Activated CD4-positive, alpha-beta T cell treated with anti-CD3 and anti-CD28 coated beads, Interleukin-2, amount 10 ng/mL, durations not matched to agents 7 days and 5 days (primary cell): ENCODE measurements at places on chromosomes 5 and 9. TPM values are rescaled to one million over a fixed set of nuclear protein-coding genes. Genes with fewer than 3 reads are reported as not detected.

GRCh38 chr5:16871746-16872339 lies 64.2 kb downstream of the MYO10 start:
- H3K4me1 ChIP-seq = no peaks in the 10 kb centered on the region
- DNase-seq = no peak
- no peak overlapping the region for H3K27ac ChIP-seq

- no peak overlapping the region for H3K27ac ChIP-seq
- H3K4me1 ChIP-seq = no peaks in the 10 kb centered on the region
- no peaks in the 10 kb centered on the region for H3K27me3 ChIP-seq
- DNase-seq = no peak
- H3K36me3 ChIP-seq = no peaks in the 10 kb centered on the region
- no peak overlapping the region for H3K4me3 ChIP-seq
These were observed 333.1 kb downstream of the ASTN2 start for GRCh38 chr9:117081641-117082317.

DNA sequence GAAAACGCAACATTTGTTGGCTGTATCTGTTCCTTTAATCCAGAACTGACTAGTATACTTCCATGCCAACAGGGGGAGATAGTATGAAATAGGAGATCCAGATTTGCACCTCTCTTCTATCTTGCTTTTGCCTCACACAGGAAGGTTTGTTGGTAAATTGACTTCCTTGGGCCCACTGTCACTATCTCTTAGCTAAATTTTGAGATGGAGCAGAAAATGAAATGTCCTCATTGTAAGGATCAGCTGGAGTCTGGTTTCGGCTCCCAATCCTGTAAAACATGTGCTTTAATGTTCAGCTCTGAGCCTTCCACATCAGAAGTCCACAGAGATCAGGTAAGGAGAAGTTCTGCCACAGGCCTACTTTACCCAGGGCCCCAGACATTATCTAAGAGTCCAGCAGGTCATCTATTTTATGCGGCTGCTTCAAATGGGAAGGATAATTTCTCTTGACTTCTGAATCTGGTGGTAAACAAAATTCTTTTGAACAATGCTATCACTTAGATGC lies 176.8 kb downstream of the FER start:
- H3K4me1 ChIP-seq = peaks cover 5% of the 10 kb centered on the region
- no peak overlapping the region for H3K27ac ChIP-seq
- peaks cover 3% of the 10 kb centered on the region for H3K36me3 ChIP-seq
- no peaks in the 10 kb centered on the region for H3K27me3 ChIP-seq

- no peaks in the 10 kb centered on the region for H3K27me3 ChIP-seq
- DNase-seq = no peak
- no peaks in the 10 kb centered on the region for H3K4me1 ChIP-seq
- no peaks in the 10 kb centered on the region for H3K36me3 ChIP-seq
- H3K27ac ChIP-seq = no peak overlapping the region
These were observed 75.7 kb upstream of the SAP30L start for GRCh38 chr5:154370119-154370518.

The ADGRV1 gene
- total RNA-seq = not detected

The BRIX1 gene
- total RNA-seq = 33.3 TPM

DNA sequence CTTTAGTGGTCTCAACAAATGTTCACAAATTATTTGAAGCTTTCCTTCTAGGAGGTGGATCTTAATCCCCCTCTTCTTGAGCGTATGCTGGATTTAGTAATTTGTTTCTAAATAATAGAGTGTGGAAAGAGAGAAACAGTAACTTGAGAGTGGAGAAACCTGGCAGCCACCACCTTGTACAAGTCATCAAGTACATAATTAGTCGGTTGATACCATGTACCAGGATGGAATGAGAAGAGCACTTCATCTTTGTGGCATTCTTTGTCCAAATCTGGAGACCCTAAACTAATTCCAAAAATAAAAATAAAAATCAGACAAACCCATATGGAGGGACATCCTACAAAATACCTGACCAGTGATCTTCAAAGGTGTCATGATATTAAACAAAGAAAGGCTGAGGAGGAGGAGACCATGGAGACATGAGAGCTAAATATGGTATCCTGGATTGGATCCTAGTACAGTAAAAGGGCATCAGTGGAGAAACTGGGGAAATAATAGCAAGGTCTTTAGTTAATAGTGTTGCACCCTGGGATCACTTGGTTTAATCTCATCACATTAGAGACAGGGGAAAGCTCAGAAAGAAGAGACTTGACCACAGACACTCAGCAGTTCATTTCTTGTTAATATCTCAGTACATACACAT lies 147.9 kb downstream of the ASTN2 start:
- H3K4me1 ChIP-seq = no peaks in the 10 kb centered on the region
- H3K27me3 ChIP-seq = no peaks in the 10 kb centered on the region
- H3K27ac ChIP-seq = no peak overlapping the region
- H3K4me3 ChIP-seq = no peak overlapping the region
- no peaks in the 10 kb centered on the region for H3K36me3 ChIP-seq
- DNase-seq = no peak

- peak overlapping the region; percentile 90 for H3K27ac ChIP-seq
- H3K4me3 ChIP-seq = no peak overlapping the region
- no peaks in the 10 kb centered on the region for H3K27me3 ChIP-seq
- peak; percentile 82 for DNase-seq
- peaks cover 69% of the 10 kb centered on the region for H3K4me1 ChIP-seq
These were observed 70.6 kb downstream of the IQGAP2 start for GRCh38 chr5:76473661-76474060.

GRCh38 chr9:8371686-8372085 lies 572.1 kb upstream of the DMAC1 start:
- H3K36me3 ChIP-seq = no peaks in the 10 kb centered on the region
- no peak overlapping the region for H3K4me3 ChIP-seq
- H3K4me1 ChIP-seq = no peaks in the 10 kb centered on the region
- no peak overlapping the region for H3K27ac ChIP-seq
- no peaks in the 10 kb centered on the region for H3K27me3 ChIP-seq
- no peak for DNase-seq

The CAPSL gene
- total RNA-seq = not detected

The MYMK gene
- total RNA-seq = not detected

GRCh38 chr5:104084896-104085295 lies 522.3 kb upstream of the NUDT12 start:
- no peaks in the 10 kb centered on the region for H3K4me1 ChIP-seq
- no peak for DNase-seq
- no peak overlapping the region for H3K27ac ChIP-seq
- no peaks in the 10 kb centered on the region for H3K36me3 ChIP-seq
- H3K4me3 ChIP-seq = no peak overlapping the region

DNA sequence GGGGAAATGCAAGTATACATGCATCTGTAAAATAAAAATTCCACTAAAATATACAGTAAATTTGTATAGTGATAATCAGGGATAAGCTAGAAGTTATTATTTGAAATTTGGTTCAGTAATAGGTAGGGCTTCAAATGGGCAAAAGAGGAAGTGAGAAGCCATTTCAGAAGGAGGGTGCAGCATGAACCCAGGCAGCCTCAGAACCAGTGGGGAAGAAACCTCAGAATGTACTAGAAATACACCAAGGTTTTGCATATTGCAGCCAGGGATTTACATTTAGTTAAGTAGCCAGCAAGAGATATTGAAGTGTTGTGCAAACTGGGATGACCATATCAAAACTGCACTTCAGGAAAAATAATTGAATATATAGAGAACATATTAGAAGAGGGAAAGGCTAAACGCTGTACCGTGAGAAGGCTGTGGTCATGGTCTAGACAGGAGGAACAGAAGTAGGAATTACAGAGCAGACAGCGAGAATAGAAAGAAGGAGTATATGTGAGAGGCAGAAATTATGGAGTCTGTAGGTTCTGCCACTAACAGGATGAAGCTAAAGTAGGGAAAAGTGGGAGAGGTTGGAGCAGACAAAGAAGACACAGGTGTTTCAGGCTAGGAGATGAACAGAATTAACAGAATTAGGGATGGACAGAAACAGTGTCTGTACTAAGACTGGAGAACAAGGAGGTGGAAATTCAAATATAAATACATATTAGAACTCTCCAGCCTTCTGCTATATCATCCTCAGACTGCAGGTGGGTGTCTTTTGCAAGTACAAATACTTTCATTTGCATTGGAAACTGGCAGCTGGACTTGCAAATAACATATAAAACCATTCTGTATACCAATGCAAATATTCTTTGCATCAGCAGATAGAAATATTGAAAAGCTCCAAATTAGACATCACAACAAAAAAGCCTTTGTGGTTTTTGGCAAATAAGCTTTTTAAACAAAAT lies 335.6 kb downstream of the ZNF608 start:
- H3K4me3 ChIP-seq = no peak overlapping the region
- H3K36me3 ChIP-seq = no peaks in the 10 kb centered on the region
- DNase-seq = no peak
- no peak overlapping the region for H3K27ac ChIP-seq
- no peaks in the 10 kb centered on the region for H3K4me1 ChIP-seq

The TAF11L10 gene
- not detected for total RNA-seq

DNA sequence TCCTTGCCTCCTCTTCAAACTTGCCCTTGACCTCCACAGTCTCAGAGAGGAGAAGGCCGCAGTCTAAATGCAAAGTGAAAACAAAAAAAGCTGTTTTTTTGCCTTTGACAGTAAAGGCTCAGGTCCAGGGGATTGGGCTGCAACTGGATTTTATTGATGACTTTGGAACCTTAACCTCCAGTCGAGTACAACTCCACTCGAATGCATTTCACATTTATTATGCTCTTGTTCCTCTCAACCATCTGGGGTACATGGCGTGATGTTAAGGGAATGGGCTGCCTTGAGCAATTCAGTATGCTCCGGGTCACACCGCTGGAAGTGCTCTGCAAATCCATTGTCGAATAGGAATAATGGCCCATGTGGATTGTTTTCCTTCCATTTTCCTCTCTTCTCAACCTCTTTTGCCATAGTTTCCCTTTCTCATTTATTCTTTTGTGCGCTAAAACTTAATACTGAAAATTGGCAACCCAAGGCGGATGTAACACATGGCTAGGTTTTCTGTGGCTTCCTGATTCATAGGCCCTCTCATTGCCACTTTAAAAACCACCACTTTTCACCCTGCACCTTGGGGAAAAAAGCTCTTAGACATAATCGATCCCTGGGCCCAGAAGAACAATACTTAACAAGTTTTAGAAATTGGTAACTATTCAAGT lies 34.3 kb downstream of the ITK start:
- peak overlapping the region; percentile 83 for H3K27ac ChIP-seq
- peak overlapping the region; percentile 57 for H3K4me3 ChIP-seq

GRCh38 chr9:133449760-133450159 lies 10.0 kb upstream of the CACFD1 start:
- H3K4me3 ChIP-seq = no peak overlapping the region
- no peak overlapping the region for H3K27ac ChIP-seq
- H3K4me1 ChIP-seq = no peaks in the 10 kb centered on the region
- DNase-seq = no peak
- H3K36me3 ChIP-seq = no peaks in the 10 kb centered on the region

DNA sequence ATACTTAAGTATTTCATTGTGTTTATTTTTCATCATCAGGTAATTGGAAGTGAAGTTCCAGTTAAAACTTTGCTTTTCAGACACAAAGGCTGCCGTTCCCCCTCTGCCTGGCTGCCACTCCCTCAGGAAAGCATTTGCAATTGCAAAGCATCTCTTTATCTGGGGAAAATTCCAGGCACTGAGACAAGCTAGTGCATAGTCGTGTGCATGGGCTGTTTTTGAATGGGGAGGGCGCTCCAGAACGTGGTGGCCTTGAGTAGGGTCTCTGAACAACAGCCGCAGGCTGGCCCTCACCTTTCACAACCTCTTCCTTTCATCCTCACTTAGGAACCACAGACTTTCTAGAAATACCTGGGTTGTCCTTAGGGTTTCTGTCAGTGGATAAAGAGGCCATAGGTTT lies 285.1 kb upstream of the ADAMTS16 start:
- H3K27ac ChIP-seq = no peak overlapping the region
- H3K4me1 ChIP-seq = no peaks in the 10 kb centered on the region
- no peak overlapping the region for H3K4me3 ChIP-seq
- DNase-seq = no peak
- no peaks in the 10 kb centered on the region for H3K36me3 ChIP-seq

The PHYHD1 gene
- total RNA-seq = 1.2 TPM

- no peaks in the 10 kb centered on the region for H3K27me3 ChIP-seq
- H3K4me3 ChIP-seq = no peak overlapping the region
- peaks cover 8% of the 10 kb centered on the region for H3K4me1 ChIP-seq
These were observed 4.0 kb upstream of the MEGF9 start for GRCh38 chr9:120718316-120718715.

DNA sequence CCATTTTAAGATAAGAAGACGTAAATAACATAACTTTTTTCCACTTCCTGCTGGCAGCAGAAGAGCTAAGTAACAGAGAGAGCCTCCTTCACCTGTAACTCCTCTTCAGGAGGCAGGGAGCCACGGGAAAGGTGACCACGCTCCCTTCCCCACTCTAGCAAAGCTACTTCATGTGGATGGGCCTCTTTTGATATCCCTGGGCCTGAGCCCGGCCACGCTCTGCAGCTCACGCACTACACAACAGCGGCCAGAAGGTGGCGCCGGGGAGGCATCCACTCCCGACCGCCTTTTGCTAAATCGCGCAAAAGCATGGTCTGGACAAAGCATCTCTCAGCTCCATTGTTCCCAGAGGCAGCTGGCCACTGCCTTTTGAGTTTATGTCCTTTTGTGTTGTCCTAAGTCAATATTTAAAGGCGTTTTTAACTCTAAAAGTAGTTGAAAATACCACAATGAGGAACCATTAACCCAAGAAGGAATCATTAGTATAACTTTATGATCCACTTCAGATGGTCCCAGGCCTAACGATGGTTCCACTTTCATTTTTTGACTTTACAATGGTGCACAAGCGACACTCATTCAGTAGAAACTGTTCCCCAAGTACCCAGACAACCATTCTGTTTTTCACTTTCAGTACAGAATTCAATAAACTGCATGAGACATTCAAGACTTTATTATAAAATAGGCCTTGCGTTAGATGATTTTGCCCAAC lies 23.6 kb downstream of the CMBL start:
- H3K27ac ChIP-seq = no peak overlapping the region
- H3K4me1 ChIP-seq = peaks cover 13% of the 10 kb centered on the region
- H3K4me3 ChIP-seq = no peak overlapping the region
- no peaks in the 10 kb centered on the region for H3K36me3 ChIP-seq
- DNase-seq = peak; percentile 77

- H3K4me1 ChIP-seq = peaks cover 24% of the 10 kb centered on the region
- DNase-seq = no peak
- peak overlapping the region; percentile 43 for H3K27ac ChIP-seq
These were observed 688 bp downstream of the SNX24 start for GRCh38 chr5:122846051-122846550.

- no peak overlapping the region for H3K27ac ChIP-seq
- H3K27me3 ChIP-seq = no peaks in the 10 kb centered on the region
- DNase-seq = no peak
- H3K36me3 ChIP-seq = no peaks in the 10 kb centered on the region
- no peaks in the 10 kb centered on the region for H3K4me1 ChIP-seq
These were observed 432.1 kb upstream of the BRINP1 start for GRCh38 chr9:119801311-119801710.
